CD4-positive, CD25-positive, alpha-beta regulatory T cell (primary cell): ENCODE measurements at places on chromosomes 16 and 17. TPM values are rescaled to one million over a fixed set of nuclear protein-coding genes. Genes with fewer than 3 reads are reported as not detected.
A peak's percentile ranks its signal among the peaks of the same experiment; 100 is the strongest.

DNA sequence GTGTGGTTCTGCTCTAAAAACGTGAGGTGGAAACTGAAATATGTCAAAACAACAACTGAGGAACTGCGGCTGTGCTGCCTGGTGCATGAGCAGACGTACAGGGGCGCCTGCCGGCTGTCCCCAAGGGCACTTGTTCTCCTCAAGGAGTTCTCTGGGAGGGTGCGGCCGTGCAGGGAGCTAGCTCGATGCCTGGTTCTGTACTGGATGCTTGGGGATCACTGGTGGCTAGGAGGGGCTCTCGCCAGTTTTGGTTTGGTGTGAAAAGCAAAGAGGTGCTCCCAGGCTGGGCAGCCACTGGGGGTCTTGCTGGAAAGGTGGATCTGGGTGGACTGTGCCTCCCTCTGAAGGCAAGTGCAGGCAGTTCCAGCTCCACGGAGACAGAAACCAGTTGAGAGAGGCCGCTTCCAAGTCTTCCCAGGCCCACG is 41.9 kb upstream of the ATP2A3 start:
- DNase-seq = no peak

CCT6B gene
- 2.0 TPM for polyA plus RNA-seq

DNA sequence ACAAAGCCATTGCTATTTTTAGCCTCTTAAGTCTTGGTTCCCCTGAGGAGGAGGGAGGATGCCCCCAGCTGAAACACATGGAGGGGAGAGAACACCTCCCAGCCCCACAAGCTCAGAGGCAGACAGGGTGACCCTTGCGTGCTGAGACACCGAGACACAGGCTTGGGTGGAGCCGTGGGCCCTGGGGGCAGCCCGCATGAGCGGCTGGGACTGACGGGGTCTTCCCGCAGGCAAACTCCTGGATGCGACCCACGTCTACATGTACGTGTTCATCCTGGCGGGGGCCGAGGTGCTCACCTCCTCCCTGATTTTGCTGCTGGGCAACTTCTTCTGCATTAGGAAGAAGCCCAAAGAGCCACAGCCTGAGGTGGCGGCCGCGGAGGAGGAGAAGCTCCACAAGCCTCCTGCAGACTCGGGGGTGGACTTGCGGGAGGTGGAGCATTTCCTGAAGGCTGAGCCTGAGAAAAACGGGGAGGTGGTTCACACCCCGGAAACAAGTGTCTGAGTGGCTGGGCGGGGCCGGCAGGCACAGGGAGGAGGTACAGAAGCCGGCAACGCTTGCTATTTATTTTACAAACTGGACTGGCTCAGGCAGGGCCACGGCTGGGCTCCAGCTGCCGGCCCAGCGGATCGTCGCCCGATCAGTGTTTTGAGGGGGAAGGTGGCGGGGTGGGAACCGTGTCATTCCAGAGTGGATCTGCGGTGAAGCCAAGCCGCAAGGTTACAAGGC is 9.8 kb downstream of the SLC16A3 start:
- peak; percentile 64 for DNase-seq

DNA sequence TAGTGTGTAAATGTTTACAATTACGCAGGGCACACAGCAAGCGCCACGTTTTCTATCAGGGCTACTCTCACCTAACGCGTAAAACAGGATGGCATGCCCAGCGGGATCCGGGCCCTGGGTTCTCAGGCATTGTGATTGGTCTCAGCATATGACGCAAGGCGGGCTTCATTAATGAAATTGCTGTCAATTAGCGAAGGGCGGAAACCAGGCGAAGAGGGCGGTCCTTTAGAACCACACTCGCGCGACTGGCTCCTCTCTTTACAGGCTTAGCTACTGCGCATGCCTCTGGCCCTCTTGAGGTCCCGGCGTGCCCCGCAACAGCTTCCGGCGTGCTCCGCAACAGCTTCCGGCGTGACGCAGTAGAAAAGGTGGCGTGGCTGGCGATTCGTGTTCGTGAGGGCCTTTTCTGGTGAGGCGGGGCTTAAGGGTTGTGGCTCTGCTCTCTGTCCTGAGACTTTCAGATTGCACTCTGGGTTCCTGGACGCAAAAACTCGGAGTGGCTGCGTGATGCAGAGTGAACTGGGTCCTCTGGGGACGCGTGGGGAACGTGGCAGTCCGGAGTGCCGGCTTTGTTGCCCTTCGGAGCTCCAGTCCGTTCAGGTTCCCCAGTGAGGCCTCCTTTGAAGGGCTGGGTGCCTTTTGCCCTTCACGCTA is 9.2 kb downstream of the OR2C1 start:
- DNase-seq = peak; percentile 81

SBK1 gene
- 2.8 TPM for polyA plus RNA-seq

PRSS8 gene
- polyA plus RNA-seq = not detected

GRCh38 chr16:83338138-83338537 is 469.6 kb upstream of the HSBP1 start:
- DNase-seq = no peak

DNA sequence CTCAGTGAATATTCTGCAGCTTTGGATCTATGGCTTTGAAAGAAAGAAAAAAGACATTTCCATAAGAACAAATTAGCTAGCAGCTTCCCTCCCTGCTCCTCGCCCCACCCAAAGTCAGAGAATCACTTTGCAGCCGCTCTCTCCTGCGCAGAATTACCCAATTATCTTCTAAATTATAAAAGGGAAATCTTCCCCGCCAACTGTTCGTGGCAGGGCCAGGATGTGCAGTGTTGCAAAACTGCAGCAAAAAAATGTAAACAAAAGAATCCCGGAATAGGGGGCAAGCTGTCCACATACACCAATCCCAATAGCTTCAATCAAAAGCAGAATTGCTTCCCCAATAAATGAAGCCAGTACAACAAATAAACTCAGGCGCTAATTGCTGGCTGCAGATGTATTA is 510.6 kb downstream of the RBFOX1 start:
- no peak for DNase-seq

RFNG gene
- 3.2 TPM for polyA plus RNA-seq

HSPB9 gene
- polyA plus RNA-seq = not detected

KRTAP4-5 gene
- not detected for polyA plus RNA-seq

GRCh38 chr16:56332464-56333079 is 92.8 kb downstream of the AMFR start:
- DNase-seq = no peak
